ENCODE measurements at places on chromosomes 11 and 22.

- DNase-seq = no peak
Observed at GRCh38 chr11:113928311-113928710, 23.7 kb downstream of the HTR3B start.

DNA sequence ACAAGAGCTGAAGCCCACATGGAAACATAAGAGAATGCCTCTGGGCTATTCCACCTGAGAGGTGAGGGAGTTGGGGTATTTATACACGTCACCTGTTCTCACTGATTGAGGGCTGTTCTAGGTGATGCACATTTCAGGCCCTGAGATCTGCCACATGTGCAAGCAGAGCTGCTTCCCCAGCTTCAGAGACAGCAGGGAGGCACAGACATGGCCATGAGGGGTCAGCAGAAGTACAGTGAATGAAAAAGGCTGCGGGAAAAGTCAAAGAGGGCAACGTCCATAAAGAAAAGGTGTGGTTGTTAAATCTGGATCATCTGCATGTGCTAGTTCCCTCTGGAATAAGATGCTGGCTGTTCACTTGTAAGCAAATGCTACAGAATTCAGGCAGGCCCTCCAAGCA, 75.4 kb downstream of the GAB4 start:
- DNase-seq = no peak

- no peak for DNase-seq
Observed at GRCh38 chr11:120880498-120881175, 143.3 kb upstream of the TBCEL start.

DNA sequence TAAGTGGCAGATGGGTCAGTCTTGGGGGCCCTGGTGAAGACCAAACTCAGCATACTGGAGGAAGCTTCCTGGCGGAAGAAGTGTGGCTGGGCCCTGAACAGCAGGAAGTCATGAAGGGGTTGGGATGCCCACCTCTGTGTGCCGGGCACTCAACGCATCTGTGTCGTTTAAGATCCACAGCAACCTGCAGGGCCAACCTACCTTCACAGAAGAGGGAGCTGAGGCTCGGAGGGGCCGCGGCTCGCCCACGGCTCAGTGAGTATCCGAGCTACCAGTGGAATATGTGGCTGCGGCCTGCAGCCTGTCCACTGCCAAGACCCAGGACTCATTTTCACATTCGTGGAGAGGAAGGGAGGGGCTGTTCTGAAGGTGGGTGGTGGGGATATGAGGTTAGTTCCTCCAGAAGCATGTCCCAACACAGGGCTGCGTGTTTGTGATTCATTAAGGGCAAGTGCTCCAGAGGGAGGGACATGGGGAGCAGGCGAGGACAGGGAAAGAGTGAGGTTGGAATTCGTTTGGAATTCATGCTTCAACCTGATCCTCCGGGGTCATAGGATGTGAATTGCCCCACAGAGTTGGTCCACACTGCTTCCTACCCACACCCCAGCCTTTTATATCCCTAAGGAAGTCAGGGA, 99.6 kb downstream of the MPPED1 start:
- DNase-seq = no peak

DNA sequence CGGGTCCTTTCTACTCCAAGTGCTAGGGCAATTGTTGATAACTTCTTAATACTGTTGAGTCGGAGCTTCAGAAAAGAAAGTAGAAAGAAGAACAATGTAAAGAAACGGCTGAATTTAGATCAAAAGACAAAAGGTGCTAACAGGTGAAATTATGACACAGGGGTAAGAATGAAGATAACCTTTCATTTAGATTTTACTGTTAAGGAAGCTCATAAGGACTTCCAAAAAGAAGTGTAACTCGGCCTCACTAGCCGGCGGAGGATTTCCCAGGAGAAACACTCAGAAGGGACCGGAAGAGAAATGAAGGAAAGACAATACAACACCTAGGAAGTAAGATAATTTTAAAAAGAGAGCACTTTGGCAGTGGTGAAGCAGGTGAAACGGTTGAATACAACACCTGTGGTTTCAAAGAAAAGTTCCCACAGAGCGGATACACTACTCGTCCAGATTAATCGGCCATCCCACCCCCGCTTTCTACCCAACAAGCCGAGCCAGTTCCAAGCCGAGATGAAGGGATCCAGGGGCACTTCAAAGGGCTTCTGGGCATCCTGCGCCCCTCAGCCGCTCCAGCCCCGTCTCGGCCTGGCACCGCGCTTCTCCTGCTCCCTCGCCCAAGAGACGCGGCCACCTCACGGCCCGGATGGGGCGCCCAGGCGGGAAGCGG, 737 bp downstream of the PPP2R1B start:
- no peak for DNase-seq
